Mucosa of gallbladder (tissue), 1 donor: ENCODE measurements at places on chromosomes 12 and 14. TPM values are rescaled to one million over a fixed set of nuclear protein-coding genes. Genes with fewer than 3 reads are reported as not detected.

Gene SERPINA1
- total RNA-seq: 348 TPM

Gene DACT1
- 19.8 TPM for total RNA-seq

Gene COX8C
- 0.43 TPM for total RNA-seq

- peak; percentile 56 for DNase-seq
These were observed 36.7 kb downstream of the TMBIM6 start for GRCh38 chr12:49777800-49778748.

DNA sequence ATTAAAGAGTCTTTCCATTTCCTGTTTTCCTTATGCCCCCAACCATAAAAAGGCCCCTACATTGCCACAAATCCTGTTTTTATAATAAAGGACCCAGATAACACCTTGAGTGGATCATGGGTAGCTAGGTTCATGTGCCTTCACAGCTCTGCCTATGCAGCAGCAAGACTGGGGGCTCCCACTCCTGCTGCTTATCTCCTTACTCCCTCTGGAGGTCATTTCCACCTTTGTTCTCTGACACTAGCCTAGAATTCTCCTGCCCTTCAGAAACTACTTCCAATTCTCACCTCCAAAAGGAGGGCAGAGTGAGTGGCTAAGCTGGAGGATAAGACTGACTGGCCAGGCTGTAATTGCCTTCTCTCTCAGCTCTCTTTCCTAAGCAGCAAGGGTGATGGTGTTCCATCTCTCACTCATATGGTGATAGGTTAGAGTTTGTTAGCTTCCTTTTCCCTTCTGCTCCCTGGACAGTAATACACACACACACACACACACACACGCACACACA, 20.0 kb upstream of the STAC3 start:
- no peak for DNase-seq

GRCh38 chr12:102483466-102483865, 3.1 kb upstream of the IGF1 start:
- no peak for DNase-seq

DNA sequence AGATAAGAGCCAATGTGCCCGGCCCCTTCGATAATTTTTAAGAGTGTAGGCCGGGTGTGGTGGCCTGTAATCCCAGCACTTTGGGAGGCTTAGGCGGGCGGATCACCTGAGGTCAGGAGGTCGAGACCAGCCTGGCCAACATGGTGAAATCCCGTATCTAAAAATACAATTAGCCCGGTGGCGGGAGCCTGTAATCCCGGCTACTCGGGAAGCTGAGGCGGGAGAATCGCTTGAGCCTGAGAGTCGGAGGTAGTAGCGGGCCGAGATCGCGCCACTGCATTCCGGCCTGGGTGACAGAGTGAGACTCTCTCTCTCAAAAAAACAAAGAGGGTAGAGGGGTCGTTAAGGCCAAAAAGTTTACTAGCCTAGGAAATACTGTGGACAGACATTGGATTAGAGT, 2.6 kb downstream of the KRAS start:
- DNase-seq: no peak

- DNase-seq: no peak
These were observed 195.7 kb upstream of the NEDD1 start for GRCh38 chr12:96711364-96711763.

DNA sequence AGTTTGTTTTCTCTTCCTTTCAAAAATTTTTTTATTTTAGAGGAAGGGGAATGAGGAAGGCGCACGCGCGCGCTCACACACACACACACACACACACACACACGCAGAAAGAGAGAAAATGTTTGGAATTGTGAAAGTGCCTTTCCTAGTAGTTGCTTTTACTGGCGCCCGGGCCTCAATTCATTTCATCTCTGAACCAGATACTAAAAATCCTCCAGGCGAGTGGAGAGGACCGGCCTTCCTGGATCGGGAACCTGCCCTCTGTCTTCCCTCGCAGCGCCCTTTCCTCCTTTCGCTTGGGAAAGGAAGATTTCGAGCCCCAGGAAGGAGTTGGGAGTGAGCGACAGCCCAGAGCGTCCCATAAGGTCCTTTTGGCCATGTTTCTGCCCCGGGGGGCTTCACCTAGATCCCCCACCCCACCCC, 7.8 kb upstream of the TBX3 start:
- DNase-seq: no peak

DNA sequence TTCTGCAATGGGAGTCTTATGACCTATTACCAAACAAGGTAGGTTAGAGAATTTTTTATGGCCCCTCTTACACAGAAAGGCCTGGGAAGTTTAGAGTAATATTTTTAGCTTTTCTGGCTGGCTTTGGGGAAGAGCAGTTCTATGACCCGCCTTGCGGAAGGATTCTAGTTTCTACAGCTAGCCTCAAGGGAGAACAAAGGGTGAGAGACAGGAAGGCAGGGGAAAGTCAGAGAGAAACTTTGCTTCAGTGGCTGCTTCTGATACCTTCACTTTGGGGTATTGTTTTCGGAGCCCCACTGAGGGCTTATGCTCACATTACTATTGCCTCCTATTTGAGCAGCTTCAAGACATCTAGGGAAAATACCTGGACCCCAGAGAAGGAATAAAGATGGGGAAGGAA, 80.7 kb upstream of the NUDT4 start:
- DNase-seq: no peak
